Psoas muscle (tissue), 8 donors: ENCODE measurements at places on chromosomes 6 and 20. TPM values are rescaled to one million over a fixed set of nuclear protein-coding genes. Genes with fewer than 3 reads are reported as not detected.

- no peak for DNase-seq
Observed at GRCh38 chr6:168345896-168346754, 26.5 kb upstream of the DACT2 start.

GRCh38 chr6:155171747-155172449 lies 91.9 kb upstream of the CLDN20 start:
- no peak for DNase-seq

- DNase-seq: no peak
Observed at GRCh38 chr6:106377061-106377540, 16.6 kb downstream of the CRYBG1 start.

Gene GRM4
- total RNA-seq: 0.07 TPM

GRCh38 chr6:35327349-35328027 lies 14.9 kb upstream of the PPARD start:
- DNase-seq: no peak

DNA sequence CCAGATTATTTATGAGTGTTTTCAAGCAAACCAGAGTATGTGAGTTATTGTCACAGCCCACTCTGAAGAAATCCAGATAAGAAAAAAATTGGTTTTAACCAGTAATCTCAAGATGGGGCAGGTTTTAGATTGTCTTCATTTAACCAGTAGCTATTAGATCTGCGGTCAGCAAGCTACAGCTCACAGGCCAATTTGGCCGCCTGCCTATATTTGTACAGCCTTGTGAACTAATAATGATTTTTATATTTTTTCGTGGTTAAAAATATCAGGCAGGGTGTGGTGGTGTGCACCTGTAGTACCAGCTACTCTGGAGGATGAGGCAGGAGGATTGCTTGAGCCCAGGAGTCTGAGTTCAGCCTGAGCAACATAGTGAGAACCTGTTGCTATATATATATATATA lies 5.0 kb downstream of the FAM209B start:
- DNase-seq: no peak

DNA sequence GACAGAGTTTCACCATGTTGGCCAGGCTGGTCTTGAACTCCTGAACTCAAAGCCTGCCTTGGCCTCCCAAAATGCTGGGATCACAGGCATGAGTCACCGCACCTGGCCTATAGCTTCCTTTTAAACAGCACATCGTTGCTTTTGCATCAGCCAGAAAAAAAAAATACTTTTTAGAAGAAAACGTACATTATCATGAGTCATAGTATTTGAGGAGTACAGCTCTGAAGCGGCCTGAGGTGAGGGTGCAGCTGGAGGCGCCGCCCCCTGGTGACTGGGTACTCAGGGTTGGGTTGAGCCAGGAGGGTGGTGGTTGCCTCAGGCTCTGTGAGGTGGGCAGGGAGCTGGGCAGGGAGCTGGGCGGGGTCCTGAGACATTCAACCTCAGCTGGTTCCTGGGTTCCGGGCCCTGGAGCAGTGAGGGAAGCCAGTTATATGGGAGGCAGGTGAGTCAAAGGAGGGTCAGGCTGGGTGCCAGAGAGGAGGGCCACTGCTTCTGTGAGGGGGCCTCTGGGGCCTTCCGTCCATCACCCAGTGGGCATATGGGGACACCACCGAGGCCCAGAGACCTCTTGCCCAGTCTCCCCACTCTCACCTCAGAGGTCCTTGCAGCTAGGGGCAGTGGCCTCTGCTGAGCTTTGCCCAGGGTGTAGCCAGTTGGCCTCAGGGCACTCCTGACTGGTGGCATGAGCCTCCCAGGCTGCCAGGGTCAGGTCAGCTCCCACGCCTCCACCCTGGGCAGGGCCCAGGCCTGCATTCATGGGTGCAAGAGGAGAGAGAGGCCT lies 11.7 kb upstream of the ID1 start:
- no peak for DNase-seq

DNA sequence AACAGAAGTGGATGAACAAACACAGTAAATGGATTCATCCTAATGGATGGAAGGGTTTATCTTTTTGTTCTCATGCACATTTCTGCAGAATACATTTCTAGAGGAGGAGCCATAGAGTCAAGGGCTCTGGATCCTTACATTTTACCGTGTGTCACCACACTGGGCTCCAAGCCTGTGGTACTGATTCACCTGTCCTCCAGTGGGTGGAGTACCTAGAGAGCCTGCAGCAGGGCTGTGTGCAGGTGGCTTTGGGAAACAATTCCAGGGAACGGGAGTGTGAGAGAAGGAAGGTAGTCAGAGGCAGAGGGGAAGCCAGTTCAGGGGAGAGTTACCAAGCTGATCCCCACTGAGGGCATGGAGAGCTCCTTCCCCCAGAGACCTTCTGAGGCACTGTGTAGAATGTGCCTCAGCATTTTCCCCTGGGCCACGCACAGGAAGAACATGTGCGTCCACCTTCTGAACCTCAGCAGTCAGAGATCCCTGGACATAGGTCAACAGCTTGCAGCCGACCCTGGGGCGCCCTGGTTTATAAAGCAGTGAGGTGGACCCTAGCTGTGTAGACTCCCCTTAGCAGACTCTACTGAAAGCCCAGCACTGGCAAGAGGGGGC lies 85.3 kb upstream of the SLC22A23 start:
- no peak for DNase-seq

DNA sequence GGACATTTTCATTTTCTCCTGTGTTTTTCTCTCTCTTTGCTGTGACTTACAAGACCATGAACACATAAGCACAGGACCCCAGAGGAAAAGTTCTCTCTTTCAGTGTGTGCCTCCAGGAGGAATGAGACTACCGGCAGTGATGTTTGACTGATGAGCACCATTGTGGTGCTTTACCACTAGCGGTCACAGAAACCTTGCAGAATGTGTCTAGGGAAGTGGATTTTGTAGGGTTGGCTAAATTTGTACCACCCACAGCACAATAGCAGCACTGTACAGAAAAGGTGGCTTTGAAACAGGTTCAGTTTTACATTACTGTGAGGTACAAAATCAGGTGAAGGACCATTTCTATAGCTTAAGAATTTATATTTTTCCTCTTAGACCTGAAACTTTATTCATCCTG lies 301.9 kb upstream of the SUPT3H start:
- no peak for DNase-seq

DNA sequence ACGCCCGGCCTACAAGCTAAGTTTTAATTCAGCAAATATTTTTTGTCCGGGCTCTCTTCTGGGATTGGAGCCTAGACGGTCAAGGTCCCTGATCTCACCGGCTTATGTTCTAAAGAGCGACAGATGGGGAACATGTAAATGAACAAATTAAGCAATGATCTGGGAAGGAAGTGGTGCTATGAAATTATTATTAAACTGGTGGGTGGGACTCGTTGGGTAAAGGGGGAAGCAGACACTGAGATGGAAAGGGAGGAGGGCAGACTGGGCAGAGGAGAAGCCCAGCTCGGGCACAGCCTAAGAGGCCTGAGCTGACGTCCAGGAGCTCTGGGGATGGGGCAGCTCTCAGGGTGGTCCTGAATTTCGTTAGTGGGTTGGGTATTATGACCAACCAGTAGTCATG lies 81.8 kb upstream of the AGPAT4 start:
- no peak for DNase-seq

- DNase-seq: peak; percentile 10
Observed at GRCh38 chr6:126643352-126643751, 303.4 kb downstream of the CENPW start.

Gene MYB
- total RNA-seq: not detected
